ENCODE measurements at places on chromosomes 5 and 9.

DNA sequence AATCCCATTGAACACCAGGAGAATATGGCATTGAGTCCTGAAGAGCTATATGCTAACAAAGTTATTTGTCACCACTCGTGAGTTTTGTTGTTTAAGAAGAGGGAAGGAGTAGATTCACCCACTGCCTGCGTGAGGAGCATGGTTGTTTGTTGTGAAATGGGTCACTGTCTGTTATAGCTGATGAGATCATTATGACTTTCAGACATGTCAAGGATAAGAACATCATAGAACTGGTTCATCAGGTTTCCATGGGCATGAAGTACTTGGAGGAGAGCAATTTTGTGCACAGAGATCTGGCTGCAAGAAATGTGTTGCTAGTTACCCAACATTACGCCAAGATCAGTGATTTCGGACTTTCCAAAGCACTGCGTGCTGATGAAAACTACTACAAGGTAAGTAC is 76.9 kb downstream of the SYK start:
- DNase-seq = no peak

DNA sequence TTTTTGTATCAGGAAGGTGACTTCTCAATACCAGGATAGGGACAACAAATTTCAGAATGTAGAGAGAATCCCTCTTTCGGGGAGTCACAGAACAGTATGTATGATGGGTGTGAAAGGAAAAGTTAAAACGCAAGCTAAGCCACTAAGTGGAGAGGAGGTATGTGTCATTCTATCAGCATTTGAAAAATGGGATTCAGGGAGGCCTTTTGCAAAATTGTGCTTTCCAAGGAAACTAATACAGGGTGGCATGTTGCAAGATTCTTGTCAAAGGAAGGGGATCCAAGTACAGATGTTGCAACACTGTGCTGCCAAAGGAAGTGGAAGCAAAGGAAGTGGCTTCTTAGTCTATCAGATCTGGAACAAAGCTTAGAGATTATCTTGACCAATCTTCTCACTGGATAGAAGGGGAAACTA is 12.6 kb upstream of the TNIP1 start:
- DNase-seq = no peak

- no peak for DNase-seq
Measured at GRCh38 chr5:159620853-159621540, 290.7 kb upstream of the IL12B start.

GRCh38 chr9:98851730-98852459 is 44.4 kb downstream of the GALNT12 start:
- DNase-seq = no peak

DNA sequence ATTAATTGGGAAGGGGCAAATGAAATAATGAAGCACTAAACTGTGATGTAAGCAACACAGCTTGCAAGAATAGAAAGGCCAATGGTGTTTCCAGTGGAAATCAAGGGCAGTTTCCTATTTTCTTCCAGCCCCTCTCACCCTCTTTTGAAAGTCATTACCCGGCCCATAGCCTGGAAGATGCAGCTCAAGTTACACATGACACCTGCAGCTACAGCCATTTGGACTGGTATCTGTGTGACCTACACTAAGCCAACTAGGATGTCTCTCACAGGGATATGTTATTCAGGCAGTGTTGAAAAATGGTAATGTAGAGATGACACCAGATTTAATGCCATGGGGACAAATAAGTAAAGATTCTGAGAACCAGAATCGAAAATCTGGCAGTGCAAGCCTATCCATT is 439.4 kb upstream of the ZNF462 start:
- no peak for DNase-seq

DNA sequence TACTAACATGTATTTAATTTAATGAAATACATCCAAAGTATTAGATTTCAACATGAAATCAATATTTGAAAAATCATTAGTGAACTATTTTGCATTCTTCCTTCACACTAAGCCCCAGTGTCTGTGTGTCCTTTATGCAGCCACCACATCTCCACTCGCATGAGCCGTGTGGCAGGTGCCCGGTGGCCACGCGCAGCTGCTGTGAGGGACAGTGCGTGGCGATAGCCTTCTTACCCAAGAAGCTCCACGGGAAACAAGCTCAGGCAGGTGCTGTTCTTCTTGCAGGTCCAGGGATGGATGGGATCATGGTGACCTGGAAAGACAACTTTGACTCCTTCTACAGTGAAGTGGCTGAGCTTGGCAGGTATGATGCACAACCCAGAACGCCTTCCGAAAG is 79.3 kb upstream of the OTULINL start:
- no peak for DNase-seq

Measured in caudate nucleus (tissue), 63 donors.